NCI-H2107 (cell line): ENCODE measurements at places on chromosomes 13 and 19.

GRCh38 chr19:17339088-17339741 lies 1.9 kb downstream of the GTPBP3 start:
- DNase-seq, result no peak

DNA sequence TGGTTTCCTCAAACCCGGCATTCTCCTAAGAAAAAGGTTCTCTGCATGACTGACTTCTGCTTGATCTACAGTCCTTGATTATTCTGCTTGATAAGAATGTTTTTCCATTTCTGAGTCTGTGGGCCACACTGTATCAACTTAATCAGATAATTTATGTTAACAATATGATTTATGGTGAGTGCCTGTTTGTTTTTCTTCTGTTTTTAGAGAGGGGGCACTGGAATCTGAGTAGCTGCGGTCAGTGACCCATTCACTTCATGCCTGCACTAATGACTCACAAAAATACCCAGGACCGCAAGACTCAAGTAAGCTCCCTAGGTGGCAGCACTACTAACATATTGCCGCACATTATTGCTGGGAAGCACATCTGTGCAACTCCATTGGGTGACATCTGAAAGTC lies 542.3 kb upstream of the ATXN8OS start:
- DNase-seq, result no peak

- no peak for DNase-seq
Observed at GRCh38 chr19:1272423-1273262, 2.7 kb upstream of the FAM174C start.

DNA sequence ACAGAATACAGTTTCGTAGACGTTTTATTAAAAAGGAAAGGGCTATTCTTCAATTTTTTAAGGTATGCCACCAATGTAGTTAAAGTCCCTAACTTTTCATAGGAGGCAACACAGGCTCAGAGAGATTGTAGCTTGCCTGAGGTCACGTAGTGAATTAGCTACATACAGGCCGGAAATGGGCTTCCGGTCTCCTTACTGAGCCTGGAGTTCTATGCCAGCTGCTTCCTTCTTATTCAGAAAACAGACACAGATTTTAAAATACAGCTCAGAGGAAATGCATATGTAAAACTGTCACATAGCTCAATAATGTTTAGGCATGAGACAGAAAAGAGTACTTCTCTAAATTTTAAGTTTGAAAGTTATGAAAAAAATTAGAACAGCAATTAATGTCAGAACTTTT lies 85.4 kb upstream of the TUBA3C start:
- no peak for DNase-seq

DNA sequence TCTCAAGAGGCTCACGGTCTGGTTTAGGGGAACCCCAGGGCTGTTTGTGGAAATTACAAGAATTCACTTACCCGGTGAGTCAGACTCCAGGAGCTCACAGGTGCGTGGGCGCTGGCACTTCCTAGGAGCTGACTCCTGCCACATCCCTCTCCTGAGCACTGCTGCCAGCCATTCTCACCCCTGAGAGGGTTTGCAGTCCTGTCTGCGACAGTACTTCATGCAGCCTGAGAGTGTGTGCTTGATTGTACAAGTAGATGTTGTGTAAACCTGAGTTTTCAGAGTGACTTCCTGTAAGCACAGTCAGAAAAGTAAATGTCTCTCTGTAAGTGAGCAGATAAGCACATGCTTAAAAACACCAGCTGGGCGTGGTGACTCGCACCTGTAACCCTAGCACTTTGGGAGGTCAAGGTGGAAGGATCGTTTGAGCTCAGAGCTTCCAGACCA lies 8.1 kb downstream of the MRPL4 start:
- no peak for DNase-seq

DNA sequence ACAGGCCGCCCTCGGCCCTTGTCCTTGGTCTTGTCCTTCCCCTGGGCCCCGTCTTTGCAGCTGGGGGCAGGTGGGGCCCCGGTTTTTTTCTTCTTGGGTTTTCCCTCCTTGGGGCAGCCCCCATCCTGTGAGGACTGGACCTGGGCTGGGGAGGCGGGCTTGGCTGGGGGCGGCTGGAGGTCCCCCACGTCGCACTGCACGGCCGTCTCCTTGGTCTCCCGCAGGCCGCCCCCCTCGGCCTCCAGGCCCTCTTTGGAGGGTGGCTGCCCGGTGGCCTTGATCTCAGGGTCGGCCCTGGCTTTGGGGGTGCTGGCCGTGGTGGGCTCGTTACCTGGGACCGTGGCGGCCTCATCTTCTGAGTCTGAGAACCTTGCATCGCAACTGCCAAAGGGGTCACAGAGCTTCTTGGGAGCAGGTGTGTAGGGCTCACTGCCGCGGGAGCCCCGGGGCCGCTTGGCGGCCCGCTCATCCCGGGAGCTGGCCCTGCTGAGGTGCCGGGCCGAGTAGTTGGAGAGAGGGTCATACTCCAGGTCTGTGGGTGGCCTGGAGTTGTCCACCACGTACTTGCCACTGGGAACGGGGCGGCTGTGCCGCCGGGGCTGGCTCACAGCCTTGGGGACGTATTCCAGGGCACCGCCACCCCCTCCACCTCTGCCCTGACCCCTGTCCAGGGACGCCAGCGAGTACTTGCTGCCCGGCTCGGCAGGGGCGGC lies 15.6 kb upstream of the ATP8B3 start:
- DNase-seq, result no peak

GRCh38 chr13:80338781-80339562 lies 2.0 kb downstream of the SPRY2 start:
- peak; percentile 17 for DNase-seq

DNA sequence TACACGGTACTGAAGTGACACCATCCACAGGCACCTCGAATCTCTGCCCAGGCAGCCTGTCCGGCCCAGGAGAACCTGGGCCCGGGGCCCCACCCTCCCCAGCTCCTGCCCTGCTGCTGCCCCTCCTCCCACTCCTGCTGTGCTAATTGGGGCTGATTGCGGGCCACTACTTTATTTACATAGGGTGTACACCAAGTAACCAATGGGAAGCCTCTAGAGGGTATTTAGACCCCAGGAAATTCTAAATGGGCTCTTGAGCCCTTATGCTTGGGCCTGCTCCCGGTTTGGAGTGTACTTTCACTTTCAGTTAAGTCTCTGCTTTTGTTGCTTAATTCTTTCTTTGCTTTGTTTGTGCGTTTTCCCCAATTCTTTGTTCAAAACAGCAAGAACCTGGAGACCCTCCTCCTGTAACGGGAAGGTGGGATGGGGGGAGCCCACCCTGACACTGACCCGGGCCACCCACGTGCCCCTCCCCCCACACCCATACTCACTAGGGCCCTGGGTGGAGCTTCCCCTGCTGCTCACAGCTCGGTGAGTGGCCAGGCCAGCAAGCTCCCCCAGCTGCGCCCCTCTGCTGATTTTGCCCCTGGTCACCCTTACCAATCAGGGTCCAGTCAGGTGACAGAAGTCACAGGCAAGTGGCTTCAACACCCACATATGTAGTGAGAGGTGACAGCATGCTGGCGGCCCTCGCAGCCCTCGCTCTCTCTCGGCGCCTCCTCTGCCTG lies 9.4 kb downstream of the SCGB2B2 start:
- DNase-seq, result no peak

GRCh38 chr19:39796000-39796498 lies 17.4 kb downstream of the LEUTX start:
- DNase-seq, result no peak

DNA sequence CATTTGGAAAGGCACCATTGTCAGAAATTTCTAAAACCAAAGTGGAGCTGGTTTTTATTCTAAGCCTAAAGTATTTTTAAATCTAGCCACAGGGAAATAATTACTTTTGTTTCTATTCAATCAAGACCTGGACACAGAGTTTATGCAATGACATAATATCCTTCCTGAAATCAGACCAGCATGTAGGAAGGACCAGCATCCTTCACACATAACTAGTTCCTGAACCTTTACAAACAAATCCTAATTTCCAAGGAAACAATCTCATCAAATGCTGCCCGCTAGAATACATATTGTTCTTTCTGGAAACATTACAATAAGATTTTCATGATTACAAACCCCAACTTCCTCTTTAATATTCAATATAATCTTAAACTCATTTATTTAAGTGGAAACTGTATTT lies 1.5 kb downstream of the STARD13 start:
- DNase-seq, result no peak

DNA sequence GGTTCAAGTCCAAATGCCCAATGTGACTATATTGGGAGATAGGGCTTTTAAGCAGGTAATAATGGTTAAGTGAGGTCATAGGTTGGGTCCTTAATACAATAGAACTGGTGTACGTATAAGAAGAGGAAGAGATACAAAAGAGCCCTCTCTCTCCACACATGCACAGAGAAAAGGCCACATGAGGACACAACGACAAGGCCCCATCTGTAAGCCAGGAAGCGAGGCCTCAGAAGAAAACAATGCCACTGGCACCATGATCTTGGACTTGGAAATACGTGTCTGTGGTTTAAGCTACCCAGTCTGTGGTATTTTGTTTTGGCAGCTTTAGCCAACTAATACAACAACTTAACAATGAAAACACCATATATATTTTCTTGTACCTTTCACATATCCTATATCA lies 23.4 kb upstream of the RFC3 start:
- DNase-seq, result no peak

- DNase-seq, result no peak
Observed at GRCh38 chr13:57748096-57748495, 116.6 kb downstream of the PCDH17 start.

DNA sequence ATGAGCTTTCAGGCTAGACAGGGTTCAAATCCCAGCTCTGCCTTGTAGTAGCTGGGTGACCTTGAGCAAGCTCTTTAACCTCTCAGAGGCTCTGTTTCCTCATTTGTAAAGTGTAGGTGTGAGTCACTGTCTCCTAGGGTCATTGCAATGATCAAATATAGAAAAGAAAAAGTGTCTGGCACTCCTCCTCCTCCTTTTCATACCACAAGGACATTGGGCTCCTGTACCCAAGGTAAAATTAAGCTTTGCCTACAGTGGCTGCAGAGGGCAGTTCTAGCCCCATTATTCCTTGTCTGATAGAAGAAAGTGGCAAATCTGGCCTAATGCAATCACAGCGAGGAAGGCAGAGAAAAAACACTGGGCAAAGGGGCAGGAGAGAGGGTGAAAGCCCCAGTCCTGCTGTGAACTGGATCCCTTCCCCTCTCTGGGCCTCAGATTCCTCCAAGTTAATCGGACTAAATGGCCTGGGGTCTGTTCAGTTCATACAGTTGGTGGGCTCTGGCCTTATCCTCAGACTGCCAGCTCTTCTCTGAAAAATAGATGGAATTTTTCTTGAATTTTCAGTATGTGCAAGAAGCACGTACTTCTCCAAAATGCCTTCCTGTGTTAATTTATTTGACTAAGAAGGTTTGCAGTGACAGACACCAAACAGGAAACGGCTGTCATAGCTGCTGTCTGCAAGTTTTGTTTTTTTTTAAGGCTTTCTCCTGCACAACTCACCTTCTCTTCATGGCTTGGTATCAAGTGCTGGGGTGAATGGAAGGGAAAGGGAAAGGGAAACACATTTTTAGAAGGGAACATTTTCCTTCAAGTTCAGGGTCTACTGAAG lies 35.3 kb downstream of the RGCC start:
- no peak for DNase-seq

- DNase-seq, result no peak
Observed at GRCh38 chr13:19759669-19760068, 23.1 kb downstream of the PSPC1 start.

DNA sequence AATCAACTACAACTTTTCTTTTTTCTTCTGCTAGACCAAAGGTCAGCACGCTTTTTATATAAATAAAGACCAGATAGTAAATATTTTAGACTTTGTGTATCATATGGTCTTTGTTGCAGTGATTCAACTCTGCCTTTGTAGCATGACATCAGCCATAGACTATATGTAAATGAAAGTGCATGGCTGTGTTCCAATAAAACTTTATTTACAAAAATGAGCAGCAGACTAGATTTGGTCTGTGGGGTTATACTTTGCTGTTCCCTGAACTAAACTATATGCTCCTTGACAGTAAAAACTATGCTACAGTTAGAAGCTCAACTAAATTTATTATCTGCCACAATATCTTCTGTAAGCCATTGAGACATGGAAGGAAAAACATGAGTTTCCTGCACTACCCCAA lies 100.0 kb downstream of the RNASEH2B start:
- DNase-seq, result no peak
